Activated T-helper 1 cell treated with anti-CD3 and anti-CD28 coated beads, Interleukin-2, amount 50 U/mL, for 16 hours (primary cell): ENCODE measurements at places on chromosomes 2 and 18.

DNA sequence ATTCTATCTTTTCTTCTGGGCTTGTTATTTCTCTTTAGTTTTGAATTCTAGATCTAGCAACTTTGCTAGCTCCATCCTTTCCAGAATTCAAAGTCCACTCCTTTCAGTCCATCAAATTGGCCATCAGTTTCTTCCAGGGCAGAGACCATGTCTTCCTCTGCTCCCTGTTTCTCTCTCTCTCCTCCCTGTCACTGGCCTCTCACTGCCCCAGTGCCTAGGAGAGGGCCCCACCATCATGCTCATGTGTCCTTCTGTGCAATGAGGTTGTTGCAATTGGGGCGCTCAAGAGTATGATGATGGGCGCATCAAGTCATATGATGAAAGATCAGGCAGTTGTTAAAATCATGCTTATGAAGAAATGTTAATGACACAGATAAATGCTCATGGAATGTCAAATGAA, 159.2 kb upstream of the HS6ST1 start:
- no peak for DNase-seq

DNA sequence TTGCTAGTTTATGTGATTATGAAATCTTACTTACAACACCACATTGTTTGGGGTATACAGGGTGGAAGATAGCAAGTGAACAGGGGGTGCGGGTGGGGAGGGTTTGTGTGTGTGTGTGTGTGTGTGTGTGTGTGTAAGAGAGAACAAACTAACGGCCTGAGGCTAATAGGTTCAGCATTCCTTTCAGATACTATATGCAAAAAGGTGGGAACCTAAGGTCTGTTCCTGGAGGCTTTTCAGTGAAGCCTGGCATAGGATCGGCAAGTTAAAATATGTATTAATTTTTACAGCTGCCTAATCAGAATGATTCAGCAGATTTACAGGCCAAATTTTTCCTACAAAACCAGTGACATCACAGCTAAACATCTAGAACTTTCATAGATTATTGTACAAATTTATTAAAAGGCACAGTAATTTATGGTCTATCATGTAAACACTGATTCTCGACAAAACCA, 7.6 kb upstream of the SPDYA start:
- no peak for DNase-seq

DNA sequence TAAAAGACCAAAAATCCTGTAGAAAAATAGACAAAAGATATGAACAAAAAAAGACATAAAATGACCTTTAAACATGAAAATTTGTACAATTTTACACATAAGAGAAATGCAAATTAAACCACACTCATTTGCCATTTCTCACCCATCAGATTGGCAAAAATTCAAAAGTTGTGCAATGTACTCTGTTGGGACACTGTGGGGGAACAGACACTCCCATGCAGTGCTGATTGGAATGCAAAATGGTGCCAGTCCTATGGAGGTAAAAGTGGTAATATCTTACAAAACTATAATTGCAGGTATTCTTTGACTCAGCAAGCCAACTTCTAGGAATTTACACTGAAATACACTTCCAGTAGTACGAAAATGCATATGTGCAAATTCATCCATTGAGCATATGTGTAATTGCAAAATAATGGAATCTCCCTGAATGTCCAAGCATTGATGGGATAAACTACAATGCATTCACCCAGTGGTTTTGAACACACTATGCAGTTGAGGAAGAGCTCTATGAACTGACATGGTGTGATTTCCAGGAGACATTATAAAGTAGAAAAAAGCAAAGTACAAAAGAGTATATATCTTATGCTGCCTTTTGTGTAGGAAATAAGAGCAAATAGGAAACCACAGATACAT, 201.8 kb upstream of the ZNF521 start:
- no peak for DNase-seq

DNA sequence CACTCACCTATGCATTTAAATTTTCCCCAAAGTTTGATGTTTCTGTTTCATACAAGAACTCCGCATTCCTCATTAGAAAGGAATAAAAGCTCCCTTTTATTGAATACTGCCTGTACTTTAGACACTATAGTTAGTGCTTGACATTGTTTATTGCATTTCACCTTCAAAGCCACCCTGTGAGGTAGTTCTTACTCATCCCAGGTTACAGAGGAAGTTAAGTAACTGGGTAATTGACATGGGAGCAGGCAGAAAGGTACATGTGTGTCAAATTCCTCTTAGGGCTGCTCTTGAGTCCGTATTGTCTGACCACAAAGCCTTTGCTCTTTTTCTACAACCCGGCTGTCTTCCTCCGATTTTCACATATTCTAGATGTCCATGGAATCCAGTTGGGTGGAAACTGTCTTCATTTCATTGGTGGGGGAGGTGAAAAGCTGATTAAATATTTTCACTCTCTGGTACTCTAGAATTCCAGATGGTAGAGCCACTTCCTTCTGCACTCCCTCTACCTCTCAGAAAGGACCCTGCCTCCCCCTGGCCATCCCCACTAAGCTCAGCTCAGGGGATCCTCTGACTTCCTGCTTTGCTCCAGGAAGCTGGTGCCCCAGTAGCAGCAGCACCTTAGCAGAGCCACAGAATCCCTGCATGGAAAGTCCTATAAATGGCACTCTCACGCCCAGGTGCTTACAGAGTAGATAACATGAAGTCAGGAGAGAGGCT, 319.2 kb downstream of the LRATD1 start:
- DNase-seq: no peak

GRCh38 chr2:191037351-191037750, 23.4 kb upstream of the STAT1 start:
- no peak for DNase-seq

DNA sequence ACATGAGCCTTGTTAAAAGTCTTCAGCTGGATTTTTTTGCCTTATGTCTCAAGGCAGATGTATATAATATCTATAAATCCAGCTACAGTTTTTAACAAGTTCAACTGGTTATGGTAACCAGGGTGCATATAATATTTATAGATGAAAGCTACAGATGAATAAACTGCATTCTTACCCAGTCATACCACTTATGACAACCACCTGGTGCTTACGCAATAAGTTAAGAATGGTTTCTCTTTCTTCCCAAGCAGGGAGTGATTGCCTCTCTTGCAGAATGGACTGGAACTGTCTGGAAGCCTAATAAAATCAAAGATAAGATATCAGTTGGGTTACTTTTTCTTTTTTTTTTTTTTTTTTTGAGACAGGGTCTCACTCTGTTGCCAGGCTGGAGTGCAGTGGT, 19.6 kb downstream of the DHX57 start:
- DNase-seq: no peak

- DNase-seq: no peak
Observed at GRCh38 chr2:231900486-231900942, 25.7 kb downstream of the NPPC start.

DNA sequence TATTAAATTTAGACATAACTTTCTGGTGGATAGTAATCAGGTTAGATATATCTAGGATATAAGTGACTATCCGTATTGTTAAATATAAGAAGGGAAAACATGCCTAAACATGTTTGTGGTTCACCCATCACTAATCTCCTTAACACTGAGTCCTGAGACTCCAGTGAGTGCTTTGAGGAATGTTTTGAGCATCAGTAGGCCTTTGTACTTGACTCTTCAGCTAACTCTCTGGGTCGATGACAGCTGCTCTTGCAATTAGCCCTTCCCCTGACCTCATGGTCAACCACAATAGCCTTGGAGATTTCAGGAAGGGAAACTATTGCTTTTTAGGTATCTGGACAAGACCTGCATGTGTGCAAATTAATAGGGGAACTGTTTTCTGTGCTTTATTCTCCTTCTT, 716.8 kb downstream of the EPHA4 start:
- no peak for DNase-seq

GRCh38 chr2:217972037-217972436, 30.8 kb downstream of the TNS1 start:
- DNase-seq: no peak

GRCh38 chr2:14684516-14684915, 52.0 kb downstream of the LRATD1 start:
- DNase-seq: no peak

DNA sequence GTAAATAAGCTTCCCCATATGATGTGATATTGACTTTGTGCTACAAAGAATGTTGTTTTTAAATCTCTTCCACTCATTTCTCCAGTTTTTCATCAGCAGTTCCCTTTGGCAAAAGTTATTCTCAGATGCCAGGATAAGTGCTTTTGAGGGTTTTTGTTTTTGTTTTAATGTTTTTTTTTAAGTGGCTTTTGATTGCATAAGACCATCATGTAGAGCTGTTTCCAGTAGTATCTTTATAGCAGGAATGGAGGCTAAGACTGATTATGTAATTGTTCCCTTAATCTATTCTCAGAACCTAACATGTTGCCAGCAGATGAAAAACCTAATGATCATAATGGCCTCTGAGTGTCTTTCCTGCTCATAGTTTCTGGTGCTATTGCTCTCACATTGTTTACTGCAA, 77.9 kb downstream of the CABLES1 start:
- DNase-seq: no peak

GRCh38 chr2:68256093-68256450, 3.7 kb upstream of the PPP3R1 start:
- DNase-seq: no peak

DNA sequence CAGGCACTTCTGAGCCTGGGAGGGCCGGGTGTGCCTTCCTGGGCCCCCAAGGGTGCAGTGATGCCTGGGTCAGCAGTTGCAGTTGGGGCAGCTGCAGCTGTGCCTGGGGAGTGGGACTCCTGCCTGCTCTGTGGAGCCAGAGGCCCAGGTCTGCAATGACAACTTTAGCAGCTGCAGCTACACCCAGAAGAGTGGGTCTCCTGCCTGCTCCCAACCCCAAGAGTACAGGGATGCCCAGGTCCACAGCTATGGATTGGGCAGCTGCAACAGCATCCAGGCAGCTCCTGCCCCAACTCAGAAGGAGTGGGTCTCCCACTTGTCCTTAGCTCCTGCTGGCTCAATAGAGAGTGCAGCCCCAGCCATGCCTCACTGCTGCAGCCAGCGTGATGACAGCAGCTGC, 73.0 kb upstream of the ST3GAL5 start:
- no peak for DNase-seq

GRCh38 chr2:38763228-38763627, 12.1 kb upstream of the SRSF7 start:
- no peak for DNase-seq

DNA sequence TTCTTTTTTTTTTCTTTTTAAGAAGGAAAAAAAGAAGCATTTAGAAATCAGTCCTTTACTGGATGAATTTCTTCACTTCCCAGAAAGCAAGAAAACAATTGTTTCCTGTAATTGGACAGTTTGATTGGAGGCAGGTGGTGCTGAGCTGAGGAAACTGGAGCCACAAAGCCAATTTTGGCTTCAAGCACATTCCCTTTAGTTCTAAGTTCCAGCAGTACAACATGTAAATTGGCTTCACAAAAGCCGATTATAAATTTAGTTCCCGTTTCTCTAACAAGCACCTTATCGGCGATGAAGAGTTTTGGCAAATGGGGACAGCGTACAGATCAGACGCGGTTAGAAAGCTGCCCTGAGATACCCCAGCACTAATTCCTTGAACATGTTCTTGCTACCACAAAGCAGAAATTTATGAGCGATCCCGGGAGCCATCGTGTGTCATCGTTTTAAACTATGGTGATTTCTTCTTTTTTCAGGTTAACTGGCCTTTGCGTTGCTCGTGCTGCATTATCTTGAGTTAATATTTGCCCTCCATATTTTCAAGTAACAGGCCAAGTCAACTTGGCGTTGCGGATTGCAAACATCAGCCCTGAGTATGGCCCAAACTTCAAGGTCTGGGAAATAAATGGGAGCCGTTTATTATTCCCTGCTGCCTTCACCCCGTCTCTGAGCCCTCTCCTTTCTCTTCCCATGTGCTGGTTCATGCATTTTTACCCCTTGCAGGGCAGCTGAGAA, 190.4 kb upstream of the ID2 start:
- no peak for DNase-seq

- no peak for DNase-seq
Observed at GRCh38 chr2:142668420-142668819, 209.0 kb upstream of the KYNU start.

GRCh38 chr18:77130229-77131099, 2.1 kb downstream of the MBP start:
- no peak for DNase-seq

DNA sequence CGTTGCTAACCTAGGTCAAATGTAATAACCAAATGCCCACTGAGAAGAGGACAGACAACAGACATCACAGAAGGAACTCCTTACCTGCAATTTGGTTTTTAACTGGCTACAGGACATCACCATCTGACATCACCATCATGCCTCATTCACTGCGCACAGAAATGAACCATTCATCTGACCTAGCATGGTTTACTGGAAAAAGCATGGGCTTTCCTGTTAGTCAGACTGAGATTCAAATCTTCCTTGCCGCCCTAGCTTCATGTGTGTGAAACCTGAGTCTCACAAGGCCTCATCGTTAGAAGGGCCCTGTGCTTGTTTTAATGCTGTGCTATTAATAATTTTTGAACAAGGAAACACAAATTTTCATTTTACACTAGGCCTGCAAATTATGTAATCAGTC, 1.1 kb upstream of the HIBCH start:
- DNase-seq: no peak

DNA sequence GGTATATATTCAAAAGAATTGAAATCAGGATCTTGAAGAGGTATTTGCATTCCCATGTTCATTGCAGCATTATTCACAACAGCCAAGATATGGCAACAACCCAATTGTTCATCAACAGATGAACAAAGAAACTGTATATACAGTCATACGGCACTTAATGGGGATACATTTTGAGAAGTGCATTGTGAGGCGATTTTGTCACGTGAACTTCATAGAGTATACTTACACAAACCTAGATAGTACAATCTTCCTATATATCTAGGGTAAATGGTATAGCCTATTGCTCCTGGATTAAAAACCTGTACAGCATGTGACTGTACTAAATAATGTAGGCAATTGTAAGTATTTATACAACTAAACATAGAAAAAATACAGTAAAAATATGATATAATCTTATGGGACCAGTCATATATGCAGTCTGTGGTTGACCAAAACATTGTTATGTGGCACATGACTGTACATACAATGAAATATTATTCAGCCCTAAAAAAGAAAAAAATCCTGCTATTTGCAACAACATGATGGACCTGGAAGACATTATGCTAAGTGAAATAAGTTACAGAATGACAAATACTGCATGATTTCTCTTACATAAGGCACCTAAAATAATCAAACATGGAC, 9.2 kb upstream of the BBS5 start:
- no peak for DNase-seq

- no peak for DNase-seq
Observed at GRCh38 chr18:46345181-46345465, 240.9 kb downstream of the HAUS1 start.

- no peak for DNase-seq
Observed at GRCh38 chr2:238267884-238268680, 20.3 kb downstream of the PER2 start.

DNA sequence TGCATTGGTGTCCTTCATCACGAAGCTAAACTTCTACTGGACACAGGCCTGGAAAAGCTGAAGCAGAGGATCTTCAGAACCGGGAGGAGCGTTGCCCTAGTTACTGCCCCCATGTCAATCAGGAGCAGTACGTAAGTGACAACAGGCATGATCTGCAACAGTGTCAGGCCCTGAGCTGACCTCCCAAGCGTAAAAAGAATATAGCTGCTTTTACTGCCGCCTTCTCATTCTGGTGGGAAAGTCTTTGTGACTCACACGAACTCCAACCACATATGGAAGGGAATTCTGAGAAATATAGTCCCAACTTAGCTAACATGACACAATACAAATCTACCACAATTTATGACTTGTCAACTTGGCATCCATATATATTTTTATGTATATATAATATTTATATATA, 1007.7 kb upstream of the CDH2 start:
- DNase-seq: no peak

GRCh38 chr18:37355772-37356171, 209.8 kb downstream of the CELF4 start:
- no peak for DNase-seq
